ENCODE measurements at places on chromosomes 6 and 20. TPM values are rescaled to one million over a fixed set of nuclear protein-coding genes. Genes with fewer than 3 reads are reported as not detected.

GRCh38 chr20:48971956-48972355 is 50.4 kb downstream of the ARFGEF2 start:
- H3K27ac ChIP-seq: no peak overlapping the region
- no peaks in the 10 kb centered on the region for H3K4me1 ChIP-seq
- H3K27me3 ChIP-seq: no peaks in the 10 kb centered on the region
- H3K4me3 ChIP-seq: no peak overlapping the region
- no peak for DNase-seq

DNA sequence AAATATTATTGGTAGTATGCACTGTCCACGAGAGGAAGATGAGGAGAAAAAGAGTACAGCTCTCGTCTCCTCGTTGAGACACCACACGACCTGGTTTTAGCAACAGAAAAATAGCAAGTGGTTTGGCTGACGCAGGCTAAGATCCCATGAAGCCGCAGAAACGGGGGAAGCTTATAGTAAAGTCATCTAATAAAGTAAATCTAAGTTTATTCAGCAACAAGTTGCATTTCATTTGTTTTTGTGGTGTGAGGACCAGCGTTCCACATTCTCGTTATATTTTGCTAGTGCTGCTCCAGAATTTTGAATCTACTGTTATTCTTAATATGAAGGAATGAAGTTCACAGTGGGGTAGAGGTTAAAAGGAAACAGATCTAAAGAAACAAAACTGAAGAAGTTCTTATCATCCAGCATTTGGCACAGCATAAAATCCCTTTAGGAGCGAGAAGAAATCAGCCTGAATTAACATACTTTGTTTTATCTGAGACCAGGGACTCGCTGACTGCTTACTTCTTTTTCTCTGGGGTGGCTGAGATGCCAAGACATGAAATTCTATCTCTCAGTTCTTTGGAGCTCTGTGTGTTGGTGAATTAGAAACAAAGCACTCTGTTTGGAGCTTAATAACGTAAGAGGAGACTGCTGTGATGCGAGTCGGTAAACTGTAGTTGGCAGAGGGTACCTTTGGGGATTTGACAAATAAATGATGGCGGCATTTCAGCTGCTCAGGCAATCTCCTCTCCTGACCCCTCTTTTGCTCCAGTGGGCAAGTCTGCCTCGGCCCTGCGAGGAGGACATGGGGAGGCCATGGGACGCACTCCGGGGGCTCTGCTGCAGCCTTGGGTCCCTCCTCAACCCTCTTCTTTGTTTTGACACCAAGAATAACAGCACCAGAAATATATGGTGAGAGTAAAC is 24.9 kb upstream of the IRF4 start:
- peaks cover 11% of the 10 kb centered on the region for H3K27me3 ChIP-seq
- no peak overlapping the region for H3K4me3 ChIP-seq
- DNase-seq: no peak
- H3K4me1 ChIP-seq: no peaks in the 10 kb centered on the region
- no peaks in the 10 kb centered on the region for H3K36me3 ChIP-seq

- no peak for DNase-seq
- no peak overlapping the region for H3K4me3 ChIP-seq
- H3K27ac ChIP-seq: no peak overlapping the region
- no peaks in the 10 kb centered on the region for H3K4me1 ChIP-seq
These were observed 339.1 kb downstream of the FRK start for GRCh38 chr6:115721564-115721963.

GRCh38 chr6:3310051-3310448 is 51.3 kb downstream of the PSMG4 start:
- no peaks in the 10 kb centered on the region for H3K4me1 ChIP-seq
- no peaks in the 10 kb centered on the region for H3K36me3 ChIP-seq
- no peak overlapping the region for H3K27ac ChIP-seq
- no peak for DNase-seq

DNA sequence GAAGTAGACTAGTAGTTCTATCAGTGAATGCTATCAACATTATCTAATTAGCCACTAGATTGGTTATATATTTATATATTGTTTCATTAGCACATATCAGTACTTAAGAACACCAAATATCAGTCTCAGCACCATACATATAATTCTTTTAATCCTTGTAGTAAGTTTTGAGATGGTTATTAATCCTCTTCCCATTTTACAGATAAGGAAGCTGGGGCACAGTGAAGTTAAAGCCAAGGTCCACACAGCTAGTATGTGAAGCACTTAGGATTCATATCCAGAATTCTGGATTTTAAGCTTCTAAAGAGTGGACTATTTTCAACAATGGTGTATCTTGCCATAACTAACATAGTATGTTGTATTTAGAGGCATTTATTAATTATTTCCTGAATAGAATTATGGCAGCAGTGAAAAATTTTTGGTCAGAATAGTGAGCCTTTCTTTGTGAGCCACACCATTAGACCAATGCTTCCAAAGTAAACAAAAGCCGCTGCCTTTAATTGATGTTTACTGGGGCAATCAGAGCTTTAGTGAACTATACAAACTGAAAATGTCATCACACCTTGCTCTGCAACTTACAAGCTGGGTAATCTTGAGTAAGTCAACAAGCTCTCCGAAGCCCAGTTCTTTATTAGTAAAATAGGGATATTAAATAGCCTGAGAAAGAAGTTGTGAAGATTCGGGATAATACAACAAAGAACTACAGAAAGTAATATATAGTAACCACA is 41.9 kb upstream of the HBS1L start:
- no peak overlapping the region for H3K27ac ChIP-seq
- no peaks in the 10 kb centered on the region for H3K27me3 ChIP-seq
- no peak for DNase-seq
- no peaks in the 10 kb centered on the region for H3K4me1 ChIP-seq

Gene ARFGEF2
- total RNA-seq: 23.8 TPM

DNA sequence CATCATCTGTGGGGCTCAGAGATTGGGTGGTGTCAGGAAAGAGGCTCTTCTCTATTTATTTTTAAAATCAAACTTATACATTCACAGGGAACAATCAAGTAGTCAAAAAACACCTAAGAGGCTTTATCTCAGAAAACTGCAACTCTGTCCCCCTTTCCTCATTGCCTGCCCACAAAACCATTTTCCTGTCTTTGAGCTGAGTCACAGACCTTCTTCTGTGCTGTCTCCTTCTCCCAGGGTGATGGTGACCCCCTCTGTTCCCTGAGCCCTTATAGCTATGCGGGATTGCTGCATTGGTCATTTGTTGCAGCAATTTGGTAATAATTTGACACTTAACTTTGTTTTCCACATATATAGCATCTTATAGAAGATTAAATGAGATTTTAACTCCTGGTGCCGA is 195.2 kb upstream of the PROKR2 start:
- H3K4me1 ChIP-seq: no peaks in the 10 kb centered on the region
- no peak overlapping the region for H3K4me3 ChIP-seq

Gene ADGRF5
- 0.54 TPM for total RNA-seq

Data from astrocyte (in vitro differentiated cells and primary cell).